ENCODE measurements at places on chromosomes 1 and 21.
A peak's percentile ranks its signal among the peaks of the same experiment; 100 is the strongest.

DNA sequence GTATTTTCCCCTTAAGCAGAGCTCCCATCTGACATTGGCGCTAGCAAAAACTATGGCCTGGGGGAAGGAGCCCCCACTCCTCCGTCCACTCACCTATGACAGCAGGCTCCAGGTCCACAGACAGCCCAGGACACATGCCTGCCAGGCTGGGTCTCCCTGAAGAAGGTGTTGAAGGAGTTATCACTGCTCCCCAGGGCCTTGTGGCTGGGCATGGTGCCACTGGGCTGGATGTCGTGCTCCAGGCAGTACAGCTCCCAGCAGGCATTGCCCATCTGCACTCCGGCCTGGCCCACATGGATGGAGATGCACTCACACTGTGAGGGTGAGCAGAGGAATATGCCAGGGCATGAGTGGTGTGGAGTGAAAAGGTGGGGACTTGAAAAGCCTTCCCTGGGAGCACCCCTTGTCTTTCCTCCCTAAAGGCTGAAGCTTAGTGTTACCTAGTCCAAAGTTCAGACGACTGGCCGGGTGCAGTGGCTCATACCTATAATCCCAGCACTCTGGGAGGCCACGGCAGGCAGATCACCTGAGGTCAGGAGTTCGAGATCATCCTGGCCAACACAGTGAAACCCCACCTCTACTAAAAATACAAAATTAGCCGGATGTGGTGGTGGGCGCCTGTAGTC, 30.0 kb downstream of the RABIF start:
- DNase-seq = no peak

- no peak for DNase-seq
Observed at GRCh38 chr1:92511541-92511940, 24.8 kb upstream of the GFI1 start.

DNA sequence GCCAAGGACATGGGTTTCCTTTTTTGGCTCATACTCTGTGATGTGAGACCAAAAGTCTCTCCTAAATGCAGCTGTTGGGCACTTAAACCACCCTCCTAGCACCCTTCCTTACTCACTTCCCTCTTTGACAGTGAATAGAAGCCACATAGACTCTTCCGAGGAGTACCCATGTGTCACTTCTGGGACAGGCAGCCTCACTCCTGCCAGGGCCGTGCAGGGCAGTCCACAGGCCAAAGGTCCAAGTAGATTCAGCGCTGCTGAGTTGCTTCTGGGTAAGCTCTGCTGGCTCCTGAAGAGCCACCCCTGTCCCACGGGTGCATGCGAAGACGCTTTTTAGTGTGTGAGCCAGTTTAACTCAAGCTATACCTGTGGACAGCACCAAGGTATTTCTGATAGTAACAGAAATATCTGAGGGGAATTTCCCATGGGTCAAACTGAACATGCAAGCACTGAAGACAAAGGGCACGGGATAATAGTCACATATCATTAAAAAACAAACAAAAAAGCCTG, 36.8 kb upstream of the BMP8B start:
- DNase-seq = no peak

DNA sequence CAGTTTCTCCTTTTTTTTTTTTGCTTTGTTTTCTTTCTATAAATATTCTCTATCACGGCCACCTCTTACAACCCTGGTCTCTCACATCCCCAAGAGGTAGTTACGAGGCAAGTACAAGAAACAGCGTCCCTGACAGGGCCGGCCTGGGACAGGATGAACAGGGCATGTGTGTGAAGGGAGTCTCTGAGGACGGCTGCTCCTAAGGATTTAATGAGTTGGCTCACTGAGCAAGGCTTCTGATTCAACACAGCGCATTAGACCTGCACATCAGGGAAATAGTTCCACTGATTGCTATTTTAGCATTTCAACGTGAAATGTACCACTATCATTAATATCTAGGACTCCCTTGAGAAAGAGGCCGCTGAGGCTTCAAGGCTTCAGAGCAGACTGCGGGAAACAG, 54.0 kb downstream of the NTPCR start:
- no peak for DNase-seq

DNA sequence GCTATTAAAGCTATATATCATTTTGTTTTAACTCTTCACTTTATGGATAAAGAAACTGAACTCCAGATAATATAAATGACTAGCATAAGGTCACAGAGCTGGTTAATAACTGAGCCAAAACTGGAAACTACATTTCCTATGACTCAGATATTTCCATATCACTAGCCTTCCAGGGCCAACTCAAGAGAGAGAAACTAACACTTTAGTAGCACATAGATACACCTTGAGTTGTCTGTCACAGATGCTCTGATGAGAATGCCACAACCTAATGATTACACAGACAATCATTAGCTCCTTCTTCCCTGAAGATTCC, 40.7 kb downstream of the NME7 start:
- no peak for DNase-seq

- DNase-seq = no peak
Observed at GRCh38 chr1:115063228-115063901, 25.9 kb downstream of the TSPAN2 start.

DNA sequence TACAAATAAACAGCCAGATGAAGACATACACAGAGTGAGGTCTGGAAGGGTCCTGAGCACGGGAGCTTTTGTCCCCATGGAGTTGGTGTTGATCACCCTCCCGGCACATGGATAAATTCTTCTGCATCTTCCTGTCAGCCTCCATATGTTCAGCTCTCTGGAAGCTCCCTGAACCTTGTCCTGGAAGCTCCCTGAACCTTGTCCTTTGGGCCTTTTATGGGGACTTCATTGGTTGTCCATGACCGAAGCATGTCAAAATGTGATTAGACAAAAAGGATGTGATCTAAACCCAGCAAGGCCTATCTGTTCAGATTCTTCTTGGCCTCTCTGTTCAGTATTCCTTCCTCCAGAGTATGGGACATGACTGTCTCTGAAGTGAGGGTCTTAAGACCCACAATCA, 25.4 kb upstream of the RNF11 start:
- no peak for DNase-seq

- no peak for DNase-seq
Observed at GRCh38 chr1:237863234-237863633, 27.5 kb downstream of the ZP4 start.

DNA sequence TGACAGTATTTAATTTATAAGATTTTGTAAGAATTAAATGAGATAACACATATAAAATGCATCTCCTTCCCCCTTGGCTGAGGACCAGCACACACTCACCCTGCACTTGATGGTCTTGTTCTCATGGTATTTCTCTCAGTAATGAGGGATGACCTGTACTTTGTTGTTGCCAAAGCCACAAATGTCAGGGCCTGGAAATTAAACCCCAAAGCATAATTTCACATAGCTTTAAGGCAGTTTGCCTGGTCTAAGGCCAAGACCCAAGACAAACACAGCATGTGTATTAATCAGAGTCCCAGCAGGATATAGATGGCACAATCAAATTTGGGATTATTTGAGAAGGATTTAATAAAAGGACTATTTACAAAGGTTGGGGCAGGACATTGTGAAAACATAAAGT, 48.6 kb upstream of the EPS15 start:
- DNase-seq = peak; percentile 72

GRCh38 chr1:67150931-67151330, 15.3 kb upstream of the IL23R start:
- no peak for DNase-seq

DNA sequence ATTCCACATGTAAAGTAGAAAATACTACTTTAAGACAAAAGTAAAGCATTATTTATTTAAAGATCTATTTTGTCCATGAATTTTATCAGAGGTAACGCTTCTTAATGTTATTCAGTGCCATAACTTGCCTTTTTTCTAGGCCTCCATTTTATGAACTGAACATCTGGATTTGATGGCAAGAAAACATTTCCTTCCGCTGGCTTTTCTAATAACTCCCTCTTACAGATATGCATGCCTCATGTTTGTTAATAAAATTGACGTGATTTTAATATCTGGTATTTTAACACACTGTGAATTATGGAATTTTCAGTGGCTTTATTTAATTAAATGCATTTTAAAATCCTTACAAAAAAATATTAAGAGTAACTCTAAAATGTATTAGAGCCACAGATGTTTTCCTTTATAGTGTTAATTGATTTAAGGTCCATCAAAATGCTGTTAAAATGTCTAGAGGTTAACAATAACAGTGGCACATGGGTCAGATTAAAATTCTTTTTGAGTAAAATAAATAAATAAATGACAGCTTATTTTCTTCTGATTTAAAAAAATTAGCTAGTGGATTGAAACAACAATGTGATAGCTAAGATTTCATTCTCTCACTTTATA, 15.1 kb downstream of the PTPRC start:
- no peak for DNase-seq

DNA sequence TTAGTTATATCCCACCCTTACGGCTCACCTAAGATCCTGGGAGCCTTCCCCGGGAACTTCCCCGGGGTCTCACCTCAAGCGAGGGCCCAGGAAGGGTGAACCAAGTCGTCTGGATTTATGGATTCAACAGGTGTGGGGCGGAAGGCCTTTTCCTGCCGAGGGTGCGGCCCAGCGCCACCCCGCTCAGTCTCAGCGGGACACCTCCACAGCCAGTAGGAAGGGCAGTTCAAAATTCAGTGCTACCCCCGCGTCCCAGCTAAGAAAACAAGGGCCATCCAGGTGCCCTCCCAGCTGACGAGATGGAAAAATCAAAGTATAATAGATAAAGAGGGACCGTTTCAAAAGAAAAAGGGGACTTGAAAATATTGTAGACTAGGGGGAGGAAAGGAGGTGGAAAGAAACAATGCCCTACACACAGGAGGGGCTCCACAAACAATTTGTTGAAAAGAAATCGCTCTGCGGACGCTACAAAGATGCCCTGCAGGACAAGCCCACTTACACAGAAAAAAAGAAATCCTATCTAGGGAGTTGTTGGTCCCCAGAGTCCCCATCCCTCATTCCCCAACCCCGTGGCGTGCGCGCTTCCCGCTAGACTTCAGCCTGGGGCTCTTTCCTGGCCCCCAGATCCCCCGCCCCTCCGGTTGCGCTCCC, 1.3 kb downstream of the SLC2A1 start:
- DNase-seq = no peak

DNA sequence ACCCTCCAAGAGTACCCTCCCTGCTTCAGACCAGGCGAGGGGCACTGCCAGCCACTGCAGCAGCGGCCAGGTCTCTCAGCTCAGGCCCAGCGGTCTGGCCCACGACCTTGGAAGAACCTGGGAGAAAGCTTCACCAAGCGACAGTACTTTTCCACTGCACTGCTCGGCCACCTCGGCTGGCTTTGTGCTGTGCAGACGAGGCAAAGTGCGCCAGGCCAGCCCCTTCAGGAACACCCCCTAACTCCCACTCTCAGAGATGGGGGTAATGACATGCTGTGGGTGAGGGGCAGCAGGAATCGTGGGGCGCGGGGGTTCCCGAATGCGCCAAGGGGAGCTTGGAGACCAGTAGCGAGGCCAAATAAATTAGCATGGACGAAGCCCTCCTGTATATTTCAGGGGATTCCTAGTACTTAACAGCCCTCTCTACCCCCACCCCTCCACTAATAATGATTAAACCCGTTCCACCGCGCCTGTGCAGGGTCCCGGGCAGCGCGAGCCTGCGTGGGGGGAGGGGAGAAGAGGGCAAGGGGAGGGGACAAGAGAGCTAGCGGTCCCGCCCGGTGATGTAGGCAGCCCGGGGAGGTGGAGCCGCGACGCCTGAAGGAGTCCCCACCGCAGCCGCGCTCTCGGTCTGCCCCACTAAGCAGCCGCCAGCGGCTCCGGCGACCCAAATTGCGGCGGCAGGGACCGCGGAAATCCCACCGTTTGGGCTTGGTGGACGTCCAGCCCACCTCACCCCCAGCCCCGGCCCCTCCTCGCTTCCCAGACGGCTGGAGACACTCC, at the start of gene FAM43B:
TSS of gene FAM43B (plus strand) at position 629 of the 783 bp plus-strand sequence. CDS start 401 bp downstream, outside the sequence.
- peak; percentile 35 for DNase-seq

DNA sequence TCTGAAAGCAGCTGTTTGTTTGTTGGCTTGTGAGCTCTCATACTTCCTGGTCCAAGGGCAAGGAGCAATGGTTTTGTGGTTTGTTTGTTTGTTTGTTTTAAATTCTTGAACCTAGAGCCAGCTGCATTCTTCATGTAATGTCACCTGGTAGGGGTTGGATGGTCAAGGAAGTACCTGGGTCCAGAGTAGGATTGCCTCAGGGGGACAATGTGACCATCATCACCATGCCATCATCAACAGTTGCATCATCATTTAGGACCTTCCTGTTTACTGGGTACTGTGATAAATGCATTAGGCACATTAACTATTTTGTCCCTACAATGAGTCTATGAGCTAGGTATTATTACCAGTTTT, 14.7 kb upstream of the MYOG start:
- no peak for DNase-seq

DNA sequence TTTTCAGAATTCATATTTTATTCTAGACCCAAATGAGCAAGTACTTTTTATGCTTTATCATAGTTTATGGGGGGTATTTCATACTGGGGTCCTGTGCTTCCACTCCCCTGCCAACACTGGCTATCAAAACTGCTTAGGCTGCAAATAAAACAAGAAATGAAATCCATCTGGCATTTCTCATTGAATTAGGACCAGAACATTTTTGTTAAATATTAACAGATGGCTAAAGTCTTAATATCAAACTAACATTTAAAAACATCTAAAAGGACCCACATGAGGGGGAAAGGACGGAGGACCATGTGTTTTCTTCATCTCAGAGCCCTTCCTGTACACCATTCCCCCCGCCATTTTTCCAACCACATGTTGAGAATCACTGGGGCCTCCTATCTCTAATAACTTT, 167.5 kb upstream of the C1orf105 start:
- no peak for DNase-seq

Measured in fibroblast of skin of scalp (primary cell).